ENCODE measurements at places on chromosomes 6 and 20. TPM values are rescaled to one million over a fixed set of nuclear protein-coding genes. Genes with fewer than 3 reads are reported as not detected.
A peak's percentile ranks its signal among the peaks of the same experiment; 100 is the strongest.

GRCh38 chr6:157561929-157562810 is 181.2 kb downstream of the ZDHHC14 start:
- DNase-seq, result no peak

DNA sequence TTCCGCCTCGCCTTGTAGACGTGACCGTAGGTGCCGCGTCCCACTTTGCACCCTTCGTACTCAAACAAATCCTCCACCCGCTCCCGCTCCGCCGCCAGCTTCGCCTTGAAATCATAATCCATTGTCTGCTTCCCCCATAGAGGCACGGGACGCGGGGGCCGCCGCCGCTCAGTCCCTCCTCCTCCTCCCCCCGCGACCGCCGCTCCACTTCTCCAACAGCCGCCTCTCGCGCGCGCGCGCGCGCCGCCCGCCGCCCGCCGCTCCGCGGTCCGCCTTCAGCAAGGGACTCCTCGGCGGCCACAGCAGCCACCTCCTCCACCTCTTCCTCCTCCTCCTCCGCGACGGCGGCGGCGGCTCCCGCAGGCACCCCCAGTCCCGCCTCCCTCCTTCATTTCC is 256 bp downstream of the CDK19 start:
- DNase-seq, result no peak

CCN6 gene
- 1.0 TPM for total RNA-seq

MED23 gene
- total RNA-seq, result 19.4 TPM

DNA sequence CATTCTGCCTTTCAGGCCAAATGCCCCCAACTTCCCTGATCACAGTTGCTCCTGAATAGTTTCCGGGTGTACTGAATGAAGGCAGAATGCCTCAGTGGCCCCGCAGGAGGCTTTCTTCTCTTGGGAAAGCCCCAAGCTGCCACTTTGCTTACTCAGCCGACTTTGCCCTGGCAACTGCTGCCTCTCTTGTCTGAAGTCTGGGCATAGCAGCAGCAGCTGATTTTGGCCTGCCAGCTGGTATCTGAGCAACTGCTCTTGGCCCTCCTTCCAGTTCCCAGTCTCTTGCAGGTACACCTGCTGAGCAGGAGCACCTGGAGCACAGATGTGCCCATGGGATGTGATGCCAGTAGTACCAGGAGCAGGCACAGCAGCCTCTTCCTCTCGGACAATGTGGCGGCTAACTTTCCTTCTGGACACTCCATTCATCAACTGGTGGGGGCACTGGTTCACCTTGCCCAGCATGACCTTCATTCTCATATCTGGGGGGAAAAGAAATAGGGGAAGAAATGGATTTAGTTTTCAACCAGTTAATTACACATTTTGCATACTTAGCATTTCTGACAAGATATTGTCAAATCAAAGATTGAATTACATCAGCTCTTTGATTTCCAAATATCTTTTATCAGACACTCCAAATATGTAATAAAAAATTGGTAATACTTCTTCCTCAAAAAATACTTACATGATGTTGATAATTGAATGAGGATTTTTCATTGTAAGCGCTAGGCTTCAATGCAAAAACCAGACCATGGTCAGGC is 468.2 kb downstream of the PKHD1 start:
- DNase-seq, result no peak

DNA sequence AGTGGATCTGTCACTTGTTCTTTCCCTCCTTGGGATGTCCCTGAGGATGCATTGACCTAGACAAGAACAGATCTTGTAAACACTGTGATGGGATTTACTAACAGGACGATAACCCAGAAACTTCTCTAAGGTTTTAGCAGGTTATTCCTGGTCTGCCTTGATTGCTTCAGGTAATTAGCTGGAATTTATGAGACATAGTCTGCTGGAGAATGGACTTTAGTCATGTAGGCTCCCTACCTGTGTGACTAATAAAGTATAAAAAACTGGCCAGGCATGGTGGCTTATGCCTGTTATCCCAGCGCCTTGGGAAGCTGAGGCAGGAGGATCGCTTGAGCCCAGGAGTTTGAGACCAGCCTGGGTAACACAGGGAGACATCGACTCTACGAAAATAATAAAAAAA is 96.1 kb downstream of the PAK5 start:
- no peak for DNase-seq

WFDC13 gene
- not detected for total RNA-seq

DNA sequence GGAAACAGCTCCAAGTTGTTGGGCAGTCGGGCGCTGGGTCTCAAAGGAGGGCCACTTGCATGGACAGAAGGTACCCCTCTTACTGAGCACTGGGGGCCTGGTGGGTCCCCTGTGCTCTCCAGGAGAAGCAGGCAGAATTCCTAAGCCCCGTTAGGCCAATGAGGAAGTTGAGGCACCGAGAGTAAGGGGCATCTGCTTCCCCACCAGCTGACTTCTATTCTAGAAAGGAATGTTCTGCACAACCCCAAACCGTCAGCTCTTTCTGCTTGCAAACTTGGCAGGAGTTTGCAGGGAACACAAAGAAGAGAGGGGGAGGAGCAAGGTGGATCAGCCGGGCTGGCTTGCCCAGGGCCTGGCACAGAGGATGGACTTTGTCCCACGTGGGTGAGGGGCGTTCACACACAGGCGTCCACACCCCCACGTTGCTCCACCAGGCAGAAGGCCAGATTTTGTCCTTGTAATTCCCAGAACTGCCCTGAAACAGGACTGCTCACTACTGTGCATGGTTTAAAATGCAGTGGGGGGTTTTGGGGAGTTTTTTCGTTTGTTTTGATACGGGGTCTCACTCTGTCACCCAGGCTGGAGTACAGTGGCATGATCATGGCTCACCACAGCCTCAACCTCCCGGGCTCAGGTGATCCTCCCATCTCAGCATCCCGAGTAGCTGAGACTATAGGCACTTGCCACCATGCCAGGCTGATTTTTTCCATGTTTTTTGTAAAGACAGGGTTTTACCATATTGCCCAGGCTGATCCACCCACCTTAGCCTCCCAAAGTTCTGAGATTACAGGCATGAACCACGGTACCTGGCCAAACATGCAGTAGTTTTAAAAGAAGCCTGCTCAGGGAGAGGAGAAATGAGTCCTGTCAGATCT is 93.3 kb downstream of the SNX5 start:
- DNase-seq, result peak; percentile 93

PPARD gene
- 31.4 TPM for total RNA-seq

DNA sequence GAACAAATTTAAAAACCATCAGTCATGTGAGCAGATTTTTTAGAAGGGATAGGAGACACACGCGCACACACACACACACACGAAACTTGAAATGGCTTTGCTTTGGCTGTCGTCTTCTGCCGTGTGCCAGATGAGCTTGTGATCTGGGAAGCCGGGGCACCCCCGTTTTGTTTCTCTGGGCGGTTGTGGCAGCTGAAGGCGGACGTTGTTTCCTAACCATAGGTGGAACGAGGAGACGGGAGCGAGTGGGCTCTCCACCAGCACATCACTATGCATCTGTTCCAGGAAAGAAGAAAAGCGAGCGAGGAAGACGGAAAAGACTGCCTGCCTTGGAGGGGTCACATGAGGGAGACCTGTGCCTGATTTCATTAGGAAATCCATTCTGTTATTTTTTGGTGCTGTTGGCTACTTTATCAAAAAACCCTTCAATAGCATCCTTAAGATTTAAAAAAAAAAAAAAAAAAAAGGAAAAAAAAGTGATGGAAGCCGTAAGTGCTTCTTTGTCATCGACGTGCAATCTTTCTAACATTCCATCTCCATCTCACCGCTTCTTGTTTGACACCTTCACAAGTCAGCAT is 142.1 kb downstream of the DTNBP1 start:
- DNase-seq, result peak; percentile 52

AGPAT1 gene
- total RNA-seq, result 44.5 TPM

DNA sequence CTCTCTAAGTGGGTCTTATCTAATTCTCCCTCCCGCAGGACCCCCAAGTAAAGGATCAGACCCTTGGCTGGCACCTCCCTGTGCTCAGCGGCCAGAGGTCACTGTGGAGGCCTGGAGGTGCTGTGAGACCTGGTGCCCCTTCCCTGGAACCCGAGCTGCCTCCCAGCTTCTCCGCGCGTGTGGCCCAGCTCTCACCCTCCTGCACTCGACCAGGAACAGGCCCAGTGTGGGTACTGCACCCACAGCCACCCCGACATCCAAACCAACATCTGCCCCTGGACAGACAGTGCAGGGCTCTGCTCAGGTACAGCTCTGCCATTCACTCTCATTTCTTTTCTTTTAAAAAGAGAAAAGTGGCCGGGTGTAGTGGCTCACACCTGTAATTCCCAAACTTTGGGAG is 42.4 kb downstream of the TMEM242 start:
- no peak for DNase-seq

PCIF1 gene
- total RNA-seq, result 70.3 TPM

DNA sequence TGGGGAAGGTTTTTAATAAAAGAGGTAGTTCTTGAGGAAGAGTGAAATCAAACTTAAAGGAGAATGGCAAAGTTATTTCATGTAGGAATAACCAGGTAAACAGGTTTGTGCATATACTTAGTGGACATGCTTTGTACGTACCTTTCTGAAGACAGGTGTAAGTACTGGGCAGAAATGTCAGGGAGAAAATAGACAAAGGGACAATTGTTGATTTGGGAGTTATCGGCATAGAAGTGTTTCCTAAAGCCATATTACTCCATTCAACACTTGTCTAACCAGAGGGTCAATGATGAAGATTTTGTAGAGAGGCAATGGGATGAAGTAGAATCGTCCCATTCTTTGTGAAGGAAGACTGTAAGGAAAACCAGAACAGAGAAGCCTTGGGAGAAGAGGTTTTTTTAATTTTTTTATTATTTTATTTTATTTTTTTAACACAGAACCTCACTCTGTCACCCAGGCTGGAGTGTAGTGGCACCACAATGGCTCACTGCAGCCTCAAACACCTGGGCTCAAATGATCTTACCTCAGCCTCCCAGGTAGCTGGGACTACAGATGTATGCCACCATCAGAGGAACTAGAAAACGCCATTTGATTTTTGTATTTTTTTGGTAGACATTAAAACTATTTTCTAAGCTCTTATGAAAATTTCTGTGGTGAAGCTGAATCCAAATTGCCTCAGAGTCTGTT is 18.0 kb downstream of the SMAP1 start:
- DNase-seq, result no peak

- no peak for DNase-seq
These were observed 52.3 kb upstream of the BCLAF1 start for GRCh38 chr6:136341967-136342366.

- no peak for DNase-seq
These were observed 284.2 kb upstream of the CHD6 start for GRCh38 chr20:41902346-41902745.

PGC gene
- not detected for total RNA-seq

DNA sequence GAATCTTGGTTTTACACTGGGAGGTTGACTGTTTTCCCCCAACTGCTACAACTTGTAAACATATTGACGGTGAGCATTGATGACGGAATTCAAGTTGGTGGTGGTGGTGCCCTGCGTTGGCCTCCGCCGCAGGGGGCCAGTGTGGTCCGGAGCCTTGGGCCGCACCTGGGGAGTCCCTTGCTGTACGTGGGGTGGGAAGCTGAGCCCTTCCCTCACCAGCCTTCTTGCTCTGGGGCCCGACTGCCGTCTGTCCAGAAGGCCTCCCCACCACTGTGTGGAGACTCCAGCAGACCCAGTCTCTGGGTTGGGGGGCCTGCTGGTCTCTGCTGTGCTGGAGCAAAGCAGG is 11.4 kb downstream of the GATA5 start:
- DNase-seq, result no peak

- no peak for DNase-seq
These were observed 340.2 kb downstream of the DHX35 start for GRCh38 chr20:39302312-39302711.

CABLES2 gene
- total RNA-seq, result 3.8 TPM

DNA sequence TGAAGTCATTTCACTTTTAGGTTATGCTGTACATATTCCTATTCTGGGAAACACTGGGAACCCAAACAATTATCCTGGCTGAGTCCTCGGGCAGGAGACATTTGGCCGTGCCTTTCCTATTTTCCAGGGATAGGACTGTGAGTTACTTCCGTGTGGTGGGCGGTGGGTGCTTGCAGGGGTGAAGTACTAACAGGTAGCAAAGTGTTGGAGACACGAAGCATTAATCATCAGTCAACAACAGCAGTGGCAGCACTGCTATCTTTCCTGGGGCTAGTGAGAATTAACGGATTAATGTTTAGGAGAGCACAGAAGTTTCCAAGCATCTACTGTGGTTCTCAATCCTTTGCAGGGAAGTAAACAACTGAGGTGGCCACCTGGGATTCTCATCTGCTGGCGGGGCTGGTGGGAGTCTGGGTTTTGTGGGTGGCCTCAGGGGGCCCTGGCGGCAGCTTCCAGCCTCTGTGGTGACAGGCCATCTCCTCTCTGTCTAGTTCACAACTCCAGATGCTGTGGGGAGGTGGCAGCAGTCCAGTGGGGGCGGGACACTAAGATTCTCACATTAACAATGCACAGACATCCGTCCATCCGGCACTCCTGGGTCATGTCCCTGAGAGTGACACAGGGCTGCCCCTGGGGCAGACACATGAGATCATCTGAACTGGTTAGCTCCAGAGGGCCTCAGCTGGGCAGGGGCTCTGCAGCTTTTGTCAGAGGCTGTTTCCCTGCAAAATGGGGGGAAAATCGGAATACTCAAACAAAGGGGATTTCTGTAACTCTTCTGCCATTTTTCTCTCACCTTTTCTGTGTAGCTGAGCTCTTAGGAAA is 90.9 kb downstream of the GJA10 start:
- peak; percentile 66 for DNase-seq

GRCh38 chr6:35044145-35044745 is 96.9 kb downstream of the TCP11 start:
- no peak for DNase-seq

DNA sequence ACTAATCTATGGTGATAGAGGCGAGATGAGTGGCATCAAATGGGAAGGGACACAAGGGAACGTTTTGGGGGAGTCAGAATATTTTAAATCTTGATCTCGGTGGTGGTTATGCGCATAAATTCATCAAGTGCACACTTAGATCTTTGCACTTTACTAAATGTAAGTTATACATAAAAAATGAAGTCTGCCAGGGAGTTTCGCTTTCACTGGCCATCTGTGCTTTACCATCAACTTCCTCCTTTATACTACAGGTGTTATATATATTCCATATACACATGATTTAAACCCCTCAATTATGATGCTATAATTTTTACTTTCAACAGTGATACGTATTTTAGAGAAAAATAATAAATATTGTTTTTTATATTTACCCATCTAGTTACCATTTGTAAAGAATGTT is 97.6 kb upstream of the AKIRIN2 start:
- DNase-seq, result no peak

- no peak for DNase-seq
These were observed 148.1 kb downstream of the UBE3D start for GRCh38 chr6:82917346-82918064.
